ENCODE measurements at places on chromosomes 13 and 19. TPM values are rescaled to one million over a fixed set of nuclear protein-coding genes. Genes with fewer than 3 reads are reported as not detected.

- DNase-seq, result no peak
Measured at GRCh38 chr19:17497149-17497798, 14.2 kb upstream of the PGLS start.

DNA sequence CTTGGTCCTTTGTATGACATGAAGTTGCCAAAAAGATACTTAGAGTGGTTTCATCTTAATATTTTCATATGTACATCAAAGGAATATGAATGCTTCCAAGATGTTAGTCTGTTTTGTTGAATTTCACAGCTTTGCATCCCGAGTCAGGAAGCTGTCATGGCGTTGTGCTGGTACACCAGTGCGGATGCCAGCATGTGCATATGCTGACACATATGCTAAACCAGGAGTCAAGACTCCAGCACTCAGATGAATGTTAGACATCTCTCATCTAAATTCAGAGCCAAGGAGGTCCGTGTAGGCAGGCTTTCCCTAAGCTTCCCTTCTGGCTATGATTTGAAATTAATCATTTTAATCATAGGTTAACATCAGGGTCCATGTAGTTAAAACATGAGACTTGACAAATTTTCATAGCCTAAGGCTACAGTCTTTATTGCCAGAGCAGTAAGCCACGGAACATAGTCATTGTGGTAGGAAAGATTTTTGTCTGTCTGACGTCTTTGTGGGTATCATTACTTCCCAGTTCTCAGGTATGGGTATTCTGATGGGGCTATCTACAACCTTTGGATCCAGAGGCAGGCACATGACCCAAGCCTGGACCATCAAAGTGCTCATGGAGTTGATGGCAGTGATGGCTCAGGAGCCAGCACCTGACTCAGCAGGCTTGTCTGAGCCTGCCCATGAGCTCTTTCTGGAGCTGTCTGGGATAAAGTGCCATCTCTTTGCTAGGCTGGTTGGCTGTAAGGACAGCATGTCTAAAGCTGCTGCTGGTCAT lies 246.1 kb downstream of the KCNRG start:
- no peak for DNase-seq

DNA sequence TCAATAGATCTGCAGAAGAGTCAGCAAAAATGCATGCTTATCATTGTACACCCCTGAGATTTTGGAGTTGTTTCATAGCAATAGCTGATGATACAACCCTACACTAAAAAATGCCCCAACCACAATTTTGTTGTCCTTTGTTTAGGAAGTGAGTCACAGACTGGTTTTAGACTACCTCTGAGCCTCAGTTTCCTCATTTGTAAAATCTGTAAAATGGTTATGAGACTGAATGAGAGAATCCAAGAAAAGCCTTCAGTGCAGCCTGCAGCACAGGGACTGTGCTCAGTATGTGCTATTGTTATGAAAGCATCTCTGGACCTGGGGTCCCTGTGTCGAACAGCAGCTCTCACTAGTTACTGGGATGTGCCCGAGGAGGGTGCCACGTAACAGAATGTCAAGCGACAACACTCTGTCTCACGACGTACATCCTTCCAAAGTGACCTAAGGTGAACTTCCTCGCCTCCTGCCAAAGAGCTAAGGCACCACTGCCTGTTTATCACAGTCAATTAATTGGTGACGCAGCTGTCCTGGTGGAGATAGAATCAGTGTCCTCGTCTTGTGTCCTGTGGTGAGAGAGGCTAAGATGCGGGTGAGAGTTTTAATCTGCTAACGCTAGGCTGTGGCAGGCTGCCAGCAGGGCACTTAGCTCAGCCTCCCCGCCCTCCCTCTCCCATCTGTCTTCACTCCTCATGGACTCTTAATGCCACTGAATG lies 18.1 kb downstream of the DHRS12 start:
- no peak for DNase-seq

DNA sequence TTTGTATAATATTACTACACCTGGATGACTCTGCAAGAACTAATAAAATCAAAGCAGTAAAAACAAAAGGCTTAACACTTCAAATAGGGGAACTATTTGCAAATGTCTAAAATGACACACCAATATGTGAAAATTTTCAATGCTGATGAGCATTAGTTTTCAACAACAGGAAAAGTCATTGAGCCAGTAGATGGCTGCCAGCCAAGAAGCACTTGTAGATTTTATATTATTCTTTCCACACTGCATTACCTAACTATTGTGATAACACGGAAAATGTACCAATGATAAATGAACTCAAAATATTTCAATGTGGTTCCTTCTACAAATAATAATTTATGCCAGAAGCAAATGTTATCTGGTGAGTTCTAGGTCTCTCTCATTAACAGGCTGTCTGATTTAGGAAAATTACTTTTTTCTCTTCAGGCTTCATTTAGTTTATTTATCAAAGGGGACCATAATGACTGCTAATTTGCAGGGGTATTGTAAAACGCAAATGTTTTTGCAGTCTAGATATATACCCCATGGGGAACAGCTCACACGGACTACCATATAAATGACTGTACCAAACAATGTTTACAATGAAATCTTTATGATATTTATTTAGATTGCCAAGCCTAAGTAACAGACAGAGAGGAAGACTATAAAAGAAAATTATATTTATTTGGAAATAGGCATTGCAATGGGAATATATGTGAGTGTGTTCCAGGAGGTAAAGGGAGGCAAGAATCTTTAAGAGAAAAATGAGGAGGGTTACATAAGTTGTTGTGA lies 407.8 kb downstream of the LIG4 start:
- DNase-seq, result no peak

DNA sequence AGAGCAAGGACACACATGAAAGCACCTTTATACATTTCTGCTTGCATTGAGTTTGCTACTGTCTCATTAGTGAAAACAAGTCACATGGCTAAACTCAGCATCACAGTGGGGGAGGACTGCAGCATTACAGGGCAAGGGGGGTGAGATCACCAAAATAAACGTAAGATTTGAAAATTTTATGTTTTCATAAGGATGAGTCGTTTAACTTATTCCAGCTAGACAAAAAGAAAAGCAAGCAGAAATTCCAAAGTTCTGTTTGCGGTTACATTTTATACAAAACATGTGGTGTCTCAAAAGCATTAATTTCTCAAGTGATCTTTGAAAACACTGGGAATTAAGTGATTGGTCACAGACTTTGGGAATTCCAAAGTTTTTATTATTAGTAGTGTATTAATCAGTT lies 261.4 kb upstream of the RXFP2 start:
- DNase-seq, result no peak

DNA sequence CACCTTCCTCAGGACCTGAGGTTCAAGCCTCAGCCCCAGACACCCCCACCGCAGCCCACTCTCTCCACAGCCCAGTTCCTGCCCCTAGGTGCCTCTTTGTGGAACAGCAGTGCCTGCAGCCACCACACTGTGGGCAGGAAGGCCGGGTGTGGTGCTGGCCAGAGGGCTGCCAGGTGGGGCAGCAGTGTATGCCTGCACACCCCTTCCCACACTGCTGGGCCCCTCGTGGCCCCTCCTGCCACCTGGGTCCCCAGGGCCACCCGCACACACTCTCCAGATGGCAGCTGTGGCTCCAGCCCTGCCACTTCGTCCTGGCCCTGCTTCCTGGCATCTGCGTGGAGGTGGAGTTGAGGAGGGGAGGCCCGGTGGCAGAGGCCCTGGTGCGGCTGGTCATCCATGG lies 35.1 kb downstream of the HPN start:
- no peak for DNase-seq

DNA sequence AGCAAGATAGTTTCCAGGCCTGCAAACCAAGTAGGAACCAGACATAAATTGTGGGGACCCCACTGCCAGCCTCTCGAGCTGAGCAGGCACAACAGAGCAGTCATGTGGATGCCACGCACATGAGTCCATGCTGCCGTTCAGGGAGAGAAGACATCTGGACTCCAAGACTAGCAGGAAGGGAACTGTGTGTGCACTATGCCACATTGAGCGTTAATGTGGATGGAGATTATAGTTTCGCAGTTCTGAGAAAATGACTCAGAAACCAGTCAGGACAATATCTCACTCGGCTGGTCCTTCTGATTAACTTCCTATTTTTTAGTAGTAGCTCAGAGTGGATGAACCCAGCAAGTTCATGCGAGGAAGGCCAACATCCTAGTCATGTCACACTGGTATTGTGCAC lies 124.9 kb downstream of the CRYL1 start:
- DNase-seq, result no peak

DNA sequence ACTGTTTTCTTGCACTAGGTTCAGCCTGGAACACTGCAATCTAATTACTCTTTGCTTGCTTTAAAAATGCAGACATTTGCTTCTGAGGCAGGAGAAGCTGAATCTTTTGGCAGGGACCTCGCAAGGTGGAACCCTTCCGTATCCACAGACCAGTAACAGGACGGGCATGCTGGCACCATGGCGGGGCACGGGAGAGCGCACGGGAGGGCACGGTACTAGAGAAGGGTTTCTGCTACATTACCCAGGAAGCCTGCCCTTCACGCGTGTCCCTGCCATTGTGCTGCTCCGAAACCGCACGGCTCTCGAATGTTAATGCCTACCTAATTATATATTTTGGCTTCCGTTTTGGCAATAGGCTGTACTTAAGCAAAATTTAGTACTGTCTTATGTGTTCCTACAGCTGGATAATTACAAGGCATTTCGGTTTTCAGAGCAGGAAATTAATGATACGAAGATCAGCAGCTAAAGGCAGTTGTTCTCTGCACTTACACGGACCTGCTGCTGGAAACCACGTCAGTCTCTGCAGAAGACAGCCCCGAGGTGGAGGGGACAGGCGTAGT lies 430.4 kb downstream of the IRS2 start:
- DNase-seq, result no peak

DNA sequence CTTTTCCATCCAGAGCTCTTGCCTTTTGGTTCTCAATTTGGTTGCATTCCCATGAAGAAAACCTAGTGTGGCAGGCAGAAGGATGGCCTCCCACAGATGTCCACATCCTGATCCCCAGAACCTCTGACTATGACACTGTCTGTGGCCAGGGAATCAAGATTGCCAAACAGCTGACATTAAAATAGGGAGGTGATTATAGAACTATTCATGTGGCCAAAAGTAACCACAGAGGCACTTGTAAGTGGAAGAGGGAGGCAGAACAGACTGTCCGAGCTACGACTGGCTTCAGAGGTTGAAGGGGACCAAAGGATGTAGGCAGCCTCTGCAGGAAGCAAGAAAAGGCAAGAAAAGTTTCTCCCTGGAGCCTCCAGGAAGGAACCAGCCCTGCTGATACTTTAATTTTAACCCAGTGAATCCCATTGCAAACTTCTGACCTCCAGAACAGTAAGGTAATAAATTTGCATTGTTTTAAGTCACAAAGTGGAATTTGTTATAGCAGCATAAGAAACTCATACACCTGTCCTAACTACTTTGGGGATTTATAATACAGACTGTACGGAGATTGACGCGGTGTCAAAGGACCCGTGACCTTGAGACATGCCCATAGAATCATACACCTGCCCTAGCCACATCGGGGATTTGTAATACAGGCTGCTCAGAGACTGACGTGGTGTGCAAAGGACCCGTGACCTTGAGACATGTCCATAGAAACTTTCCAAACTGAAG lies 106.5 kb downstream of the ATP11A start:
- no peak for DNase-seq

- DNase-seq, result peak; percentile 80
Measured at GRCh38 chr13:100362781-100363180, 225.8 kb downstream of the GGACT start.

GRCh38 chr13:114058051-114058867 lies 74.2 kb downstream of the RASA3 start:
- no peak for DNase-seq

GRCh38 chr13:100921139-100921538 lies 246.5 kb upstream of the TMTC4 start:
- DNase-seq, result no peak

GRCh38 chr19:40599902-40600569 lies 1.1 kb upstream of the LTBP4 start:
- DNase-seq, result no peak

GRCh38 chr19:45569619-45570421 lies 14.8 kb downstream of the OPA3 start:
- DNase-seq, result no peak

GRCh38 chr13:39107561-39107960 lies 69.3 kb downstream of the NHLRC3 start:
- no peak for DNase-seq

DNA sequence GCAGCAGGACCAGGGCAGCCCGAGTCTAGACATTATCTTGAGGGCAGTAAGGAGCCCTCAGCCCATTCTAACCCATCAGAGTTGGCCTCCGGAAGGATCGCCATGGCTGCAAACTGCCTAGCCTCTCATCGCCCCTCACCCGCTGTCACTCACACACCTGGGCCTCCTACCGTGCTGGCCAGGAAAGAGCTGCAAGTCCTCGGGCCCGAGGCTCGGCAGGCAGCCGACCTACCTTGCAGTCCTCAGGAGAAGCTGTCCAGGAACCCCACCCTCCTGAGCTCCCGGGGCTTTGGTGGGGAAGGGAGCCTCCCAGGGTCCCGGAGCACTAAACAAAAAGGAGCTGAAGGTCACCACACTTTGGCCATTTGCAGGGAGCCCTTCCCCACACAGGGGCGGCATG lies 46.8 kb downstream of the CCNE1 start:
- no peak for DNase-seq

GRCh38 chr13:67355812-67356476 lies 125.8 kb upstream of the PCDH9 start:
- DNase-seq, result no peak

GRCh38 chr19:51714848-51715247 lies 8.9 kb downstream of the HAS1 start:
- no peak for DNase-seq

DNA sequence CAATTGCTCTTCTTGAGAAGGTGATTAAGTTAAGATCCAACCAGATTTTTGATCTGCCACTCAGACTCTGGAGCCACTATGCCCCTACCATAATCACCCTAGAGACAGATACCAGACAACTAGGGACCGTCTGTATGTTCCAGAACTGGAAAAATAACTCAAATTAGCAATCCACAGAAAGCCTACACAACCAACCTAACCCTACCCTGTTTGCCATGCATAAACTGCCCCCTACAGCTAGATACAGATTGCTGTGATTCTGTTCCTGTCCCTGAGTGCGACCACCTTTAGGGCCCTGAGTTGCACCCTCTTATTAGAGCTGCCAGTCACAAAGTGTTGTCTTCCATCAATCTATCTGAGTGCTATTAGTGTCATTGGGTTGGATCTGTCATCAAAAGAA lies 929.8 kb upstream of the SLITRK1 start:
- no peak for DNase-seq

- no peak for DNase-seq
Measured at GRCh38 chr19:42831221-42832019, 48.1 kb downstream of the PSG1 start.

Gene DCLK1
- polyA plus RNA-seq, result 13.2 TPM

Gene PBX4
- polyA plus RNA-seq, result 12.0 TPM

Gene FCGBP
- polyA plus RNA-seq, result 6.5 TPM

Gene ONECUT3
- 0.06 TPM for polyA plus RNA-seq

Gene DMKN
- 119 TPM for polyA plus RNA-seq

Gene ATXN8OS
- polyA plus RNA-seq, result not detected

Gene SIGLEC12
- 0.49 TPM for polyA plus RNA-seq

Gene KASH5
- polyA plus RNA-seq, result not detected

Gene NKPD1
- 0.10 TPM for polyA plus RNA-seq

Gene ZIM2
- polyA plus RNA-seq, result 2.0 TPM

Gene FARP1
- 111 TPM for polyA plus RNA-seq

Gene KLK3
- not detected for polyA plus RNA-seq

Gene FAM83E
- polyA plus RNA-seq, result 3.7 TPM
